ENCODE measurements at places on chromosomes 1 and 21. TPM values are rescaled to one million over a fixed set of nuclear protein-coding genes. Genes with fewer than 3 reads are reported as not detected.

BRINP2 gene
- total RNA-seq = not detected

BRDT gene
- not detected for total RNA-seq

GUCA2A gene
- not detected for total RNA-seq

FCRL1 gene
- total RNA-seq = not detected

TMEM269 gene
- total RNA-seq = 0.22 TPM

DNA sequence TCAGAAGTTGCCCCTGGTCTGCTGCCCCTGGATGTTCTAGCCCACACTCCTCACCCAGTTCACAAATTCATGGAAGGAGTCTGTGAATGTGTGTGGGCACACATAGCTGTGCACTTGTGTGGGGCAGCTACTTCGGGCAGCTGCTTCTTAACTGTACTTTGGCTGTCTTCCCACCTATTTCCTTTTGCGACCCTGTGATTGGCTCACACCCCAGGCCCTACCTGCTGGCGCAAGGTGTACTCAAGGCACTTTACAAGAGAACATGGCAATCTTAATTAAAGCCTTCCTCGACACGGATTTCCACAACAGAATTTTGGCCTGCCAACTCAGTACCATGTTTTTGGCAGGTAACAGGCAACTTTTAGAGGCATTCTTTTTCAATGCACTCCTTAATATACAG is 86.5 kb upstream of the CTTNBP2NL start:
- no peak overlapping the region for H3K4me3 ChIP-seq
- DNase-seq = no peak

GRCh38 chr1:33643216-33643615 is 170.8 kb downstream of the ZSCAN20 start:
- no peaks in the 10 kb centered on the region for H3K36me3 ChIP-seq
- H3K27ac ChIP-seq = no peak overlapping the region

- H3K27me3 ChIP-seq = peaks cover 3% of the 10 kb centered on the region
- H3K4me1 ChIP-seq = no peaks in the 10 kb centered on the region
- no peak for DNase-seq
- no peaks in the 10 kb centered on the region for H3K36me3 ChIP-seq
These were observed 30.6 kb upstream of the LYPD8 start for GRCh38 chr1:248786156-248786555.

- peaks cover 4% of the 10 kb centered on the region for H3K27me3 ChIP-seq
- no peak overlapping the region for H3K27ac ChIP-seq
- H3K36me3 ChIP-seq = no peaks in the 10 kb centered on the region
- peaks cover 28% of the 10 kb centered on the region for H3K4me1 ChIP-seq
- no peak for DNase-seq
- no peak overlapping the region for H3K4me3 ChIP-seq
These were observed 2.5 kb upstream of the TTLL10 start for GRCh38 chr1:1171161-1171545.

GRCh38 chr1:76147917-76148316 is 73.4 kb downstream of the ST6GALNAC3 start:
- no peaks in the 10 kb centered on the region for H3K4me1 ChIP-seq
- no peaks in the 10 kb centered on the region for H3K36me3 ChIP-seq
- H3K4me3 ChIP-seq = no peak overlapping the region

DNA sequence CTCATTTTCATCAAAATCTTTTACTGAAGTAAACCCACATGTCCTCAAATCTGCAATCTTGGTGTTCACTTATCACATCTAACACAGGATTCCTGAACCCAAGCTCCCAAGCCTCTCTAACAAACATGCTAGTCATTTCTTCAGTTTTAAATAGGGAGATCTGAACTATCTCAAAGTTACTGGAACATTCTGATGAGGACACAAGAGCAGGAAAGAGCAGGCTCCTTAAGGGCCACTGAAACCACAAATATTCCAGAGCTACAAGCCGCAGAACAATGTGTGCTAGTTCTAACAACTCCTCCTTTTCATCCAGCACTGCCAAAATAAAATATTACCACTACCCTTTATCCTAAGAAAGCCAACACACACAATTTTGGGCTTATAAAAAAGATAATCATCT is 38.9 kb downstream of the WARS2 start:
- DNase-seq = no peak
- no peak overlapping the region for H3K4me3 ChIP-seq
- no peak overlapping the region for H3K27ac ChIP-seq
- H3K36me3 ChIP-seq = peaks cover 8% of the 10 kb centered on the region
- H3K27me3 ChIP-seq = no peaks in the 10 kb centered on the region

DNA sequence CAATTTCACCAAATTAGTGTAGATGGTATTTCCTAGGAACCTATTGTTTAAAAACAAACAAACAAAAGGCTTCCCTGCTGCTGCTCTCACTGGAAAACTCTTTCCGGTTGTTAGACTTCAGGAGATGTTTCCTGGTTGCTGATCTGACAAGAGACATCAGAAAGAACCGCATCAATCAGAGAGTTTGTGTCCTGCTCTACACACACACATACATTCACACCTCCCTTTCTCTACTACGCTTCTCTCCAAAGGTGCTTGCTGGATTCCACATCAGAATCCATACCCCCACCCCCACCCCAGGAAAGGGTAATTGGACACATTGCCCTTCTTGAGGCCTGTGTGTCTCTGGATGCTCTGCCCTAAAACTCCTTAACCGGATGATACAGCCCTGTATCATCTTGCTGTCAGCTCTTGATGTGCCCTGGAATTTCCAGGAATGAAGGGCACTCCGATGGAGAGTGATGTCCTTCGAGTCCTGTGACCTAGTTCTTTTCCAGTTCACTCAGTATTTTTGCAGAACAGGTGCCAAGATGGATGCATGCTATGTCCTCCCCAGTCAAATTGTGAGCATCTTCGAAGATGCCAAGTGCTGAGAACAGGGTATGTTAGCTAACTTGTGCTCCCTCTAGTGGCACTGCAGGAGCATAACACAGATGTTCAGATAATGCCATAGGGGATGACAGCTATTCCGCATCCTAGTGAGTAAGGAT is 113.7 kb upstream of the SLC35F3 start:
- H3K4me1 ChIP-seq = no peaks in the 10 kb centered on the region
- DNase-seq = peak; percentile 16
- H3K27ac ChIP-seq = no peak overlapping the region
- no peak overlapping the region for H3K4me3 ChIP-seq
- H3K36me3 ChIP-seq = no peaks in the 10 kb centered on the region
- H3K27me3 ChIP-seq = peaks cover 11% of the 10 kb centered on the region

DNA sequence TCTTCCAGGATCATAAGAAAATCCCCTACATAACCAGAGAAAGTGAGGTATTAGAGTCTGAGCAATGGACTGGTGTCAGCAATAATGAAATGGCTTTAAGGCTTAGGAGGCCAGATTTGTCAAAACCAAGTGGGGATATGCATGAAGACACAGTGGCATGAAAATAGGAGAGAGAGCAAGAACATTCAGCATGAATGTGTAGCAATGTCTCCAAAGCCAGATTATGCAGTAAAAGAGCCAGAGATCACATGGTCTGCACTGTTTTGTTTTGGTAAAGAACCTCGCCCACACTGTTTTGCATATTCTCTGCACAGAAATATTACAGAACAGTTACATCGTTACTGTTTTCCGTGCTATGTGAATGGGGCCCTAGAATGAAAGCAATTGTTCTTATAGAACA is 589.4 kb downstream of the PLPP3 start:
- no peak for DNase-seq
- H3K27ac ChIP-seq = no peak overlapping the region
- H3K36me3 ChIP-seq = no peaks in the 10 kb centered on the region
- H3K27me3 ChIP-seq = peaks cover 2% of the 10 kb centered on the region
- no peak overlapping the region for H3K4me3 ChIP-seq

DNA sequence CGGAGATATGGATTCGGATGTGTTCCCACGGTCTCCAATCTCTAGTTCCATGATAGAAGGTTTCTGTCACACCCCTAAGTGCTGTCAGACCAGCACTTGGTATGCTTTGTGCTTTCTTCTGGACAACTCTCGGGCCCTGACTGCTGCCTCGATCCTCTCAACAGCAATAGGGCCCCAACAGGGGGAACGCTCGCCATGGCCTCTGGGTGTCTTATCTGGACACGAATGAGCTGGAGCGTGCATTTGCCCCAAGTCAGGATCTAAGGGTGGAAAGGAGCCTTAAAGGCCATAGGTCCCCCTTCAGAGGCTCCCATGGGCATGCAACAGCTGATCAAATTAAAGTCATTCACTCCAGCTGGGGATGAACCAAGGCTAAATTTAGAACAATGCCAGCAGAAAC is 76.8 kb downstream of the TCP10L start:
- H3K27ac ChIP-seq = no peak overlapping the region

- no peak overlapping the region for H3K27ac ChIP-seq
- H3K27me3 ChIP-seq = peaks cover 10% of the 10 kb centered on the region
- DNase-seq = no peak
- H3K36me3 ChIP-seq = no peaks in the 10 kb centered on the region
These were observed 27.1 kb upstream of the PDE4B start for GRCh38 chr1:65765631-65766030.

GRCh38 chr1:9425859-9426258 is 113.4 kb upstream of the SLC25A33 start:
- H3K36me3 ChIP-seq = peaks cover 2% of the 10 kb centered on the region
- H3K4me1 ChIP-seq = peaks cover 49% of the 10 kb centered on the region
- peak; percentile 30 for DNase-seq
- peaks cover 16% of the 10 kb centered on the region for H3K27me3 ChIP-seq

DNA sequence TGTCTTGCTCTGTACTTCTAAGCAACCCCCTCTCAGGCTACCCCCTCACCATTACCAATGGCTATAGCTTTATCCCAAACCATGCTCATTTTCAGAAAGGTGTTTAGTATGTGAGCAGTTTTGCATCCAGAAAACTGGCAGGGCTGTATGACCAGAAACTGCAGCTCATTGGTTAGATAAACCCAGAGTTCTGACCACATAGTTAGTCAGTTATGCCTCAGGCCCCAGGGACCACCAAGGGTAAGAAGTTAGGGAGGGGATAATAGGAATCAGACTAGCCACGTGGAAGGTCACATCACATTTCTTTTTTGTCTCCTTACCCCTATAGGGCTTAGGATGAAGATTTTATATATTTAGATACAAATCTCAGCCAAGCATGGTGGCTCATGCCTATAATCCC is 1.2 kb downstream of the ITGA10 start:
- no peak overlapping the region for H3K27ac ChIP-seq
- peaks cover 9% of the 10 kb centered on the region for H3K4me1 ChIP-seq
- no peak for DNase-seq
- no peak overlapping the region for H3K4me3 ChIP-seq

- H3K4me1 ChIP-seq = peaks cover 12% of the 10 kb centered on the region
- DNase-seq = no peak
- H3K27me3 ChIP-seq = peaks cover 21% of the 10 kb centered on the region
- no peak overlapping the region for H3K27ac ChIP-seq
These were observed 3.1 kb downstream of the DNM3 start for GRCh38 chr1:171844381-171844780.

DNA sequence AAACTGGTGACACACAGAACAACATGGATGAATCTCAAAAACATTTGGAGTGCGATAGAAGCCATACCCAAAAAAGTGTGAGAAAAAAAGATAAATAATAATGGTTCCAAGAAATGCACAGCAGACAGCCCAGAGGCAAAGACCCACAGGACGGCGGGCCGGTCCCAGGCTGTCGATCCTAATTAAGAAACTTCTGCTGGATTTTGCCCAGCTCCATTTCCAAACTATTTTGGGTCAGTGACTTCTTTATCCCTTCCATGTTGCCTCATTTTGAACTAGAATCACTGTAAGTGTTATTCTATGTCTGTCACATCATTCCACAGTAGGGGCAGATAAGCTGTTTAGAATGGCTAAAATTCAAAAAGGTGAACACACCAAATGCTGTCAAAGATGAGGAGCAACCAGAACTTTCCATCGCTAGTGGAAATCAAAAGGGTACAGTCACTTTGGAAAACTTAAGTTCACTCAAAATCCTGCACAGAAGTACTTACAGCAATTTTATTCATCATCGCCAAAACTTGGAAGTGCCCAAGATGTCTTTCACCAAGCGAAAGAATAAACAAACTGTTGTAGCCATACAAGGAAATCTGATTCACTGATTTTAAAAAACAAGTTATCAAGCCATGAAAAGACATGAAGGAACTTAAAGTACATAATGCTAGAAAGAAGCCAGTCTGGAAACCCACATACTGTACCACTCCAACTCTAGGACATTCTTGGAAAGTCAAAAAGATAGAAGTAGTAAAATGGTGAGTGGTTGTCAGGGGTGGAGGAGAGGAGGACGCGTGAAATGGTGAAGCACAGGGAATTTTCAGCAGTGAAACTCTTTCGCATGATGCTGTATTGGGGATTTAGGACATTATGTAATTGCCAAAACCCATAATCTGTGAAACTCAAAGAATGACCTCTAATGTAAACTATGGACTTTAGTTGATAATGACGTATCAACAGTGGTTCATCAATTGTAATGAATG is 7.5 kb downstream of the NBPF1 start:
- H3K4me3 ChIP-seq = no peak overlapping the region
- DNase-seq = no peak
- H3K27ac ChIP-seq = no peak overlapping the region
- no peaks in the 10 kb centered on the region for H3K27me3 ChIP-seq

DNA sequence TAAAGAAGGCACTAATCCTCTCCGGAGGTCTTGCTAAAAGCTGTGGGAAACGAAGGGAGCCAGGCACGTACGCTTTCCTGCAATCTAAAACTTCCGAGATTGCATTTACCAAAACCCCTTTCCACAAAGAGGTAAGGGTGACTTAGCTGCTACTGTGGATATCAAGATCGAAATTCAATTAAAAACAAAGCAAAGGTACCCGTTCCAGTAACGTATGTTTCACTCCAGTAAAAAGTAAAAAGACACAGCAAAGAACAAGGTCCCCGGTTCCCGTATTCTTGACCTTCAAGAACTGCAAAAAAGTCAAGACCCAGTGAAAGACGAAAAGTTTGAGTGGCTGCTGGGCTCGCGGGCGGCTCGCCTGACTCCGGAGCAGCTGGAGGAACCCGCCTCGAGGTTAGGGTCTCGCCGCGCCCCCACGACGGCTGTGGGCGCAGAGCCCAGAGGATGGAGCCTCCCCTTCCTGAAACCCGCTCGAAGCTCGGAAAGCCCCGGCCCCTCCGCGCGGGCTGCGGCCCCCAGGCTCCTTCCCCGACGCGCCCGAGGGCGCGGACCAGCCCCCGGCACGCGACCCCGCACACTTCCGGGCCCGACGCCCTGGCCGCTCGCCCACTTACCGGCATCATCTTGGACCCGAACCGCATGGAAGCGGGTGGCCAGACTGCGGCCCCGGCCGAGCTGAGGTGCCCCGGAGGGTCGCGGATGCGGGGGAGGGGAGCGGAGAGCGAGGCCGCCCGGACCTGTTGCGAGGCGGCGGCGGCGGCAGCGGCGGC is 524 bp downstream of the TP53BP2 start:
- DNase-seq = peak; percentile 63
- no peaks in the 10 kb centered on the region for H3K27me3 ChIP-seq
- H3K27ac ChIP-seq = peak overlapping the region; percentile 99
- peaks cover 10% of the 10 kb centered on the region for H3K36me3 ChIP-seq
- peaks cover 43% of the 10 kb centered on the region for H3K4me1 ChIP-seq
- H3K4me3 ChIP-seq = peak overlapping the region; percentile 97
